Right ventricle myocardium inferior (tissue), 1 donor: ENCODE measurements at places on chromosomes 5 and 9.
A peak's percentile ranks its signal among the peaks of the same experiment; 100 is the strongest.

GRCh38 chr5:169126481-169127021 lies 174.4 kb downstream of the SLIT3 start:
- DNase-seq, result no peak

GRCh38 chr5:15946026-15946425 lies 233.6 kb downstream of the MARCHF11 start:
- no peak for DNase-seq

DNA sequence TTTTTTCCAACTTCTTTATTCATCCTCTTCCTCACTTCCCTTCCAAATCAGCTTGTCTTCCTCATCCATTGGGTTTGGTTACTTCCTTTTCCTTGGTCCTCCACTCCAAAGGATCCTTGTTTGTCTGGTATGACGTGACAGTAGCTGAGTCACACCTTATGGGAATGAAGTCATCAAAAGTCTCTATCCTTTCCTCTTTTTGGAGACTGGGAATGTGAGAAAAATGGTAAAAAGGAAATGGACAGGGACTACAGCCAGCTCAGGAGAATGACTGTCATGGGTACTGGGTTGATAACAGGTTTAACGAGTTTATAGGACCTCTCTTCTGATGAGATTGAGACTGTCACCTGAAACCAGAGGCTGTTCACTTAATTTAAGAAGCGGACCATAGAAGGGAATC lies 76.2 kb upstream of the MYO10 start:
- no peak for DNase-seq

DNA sequence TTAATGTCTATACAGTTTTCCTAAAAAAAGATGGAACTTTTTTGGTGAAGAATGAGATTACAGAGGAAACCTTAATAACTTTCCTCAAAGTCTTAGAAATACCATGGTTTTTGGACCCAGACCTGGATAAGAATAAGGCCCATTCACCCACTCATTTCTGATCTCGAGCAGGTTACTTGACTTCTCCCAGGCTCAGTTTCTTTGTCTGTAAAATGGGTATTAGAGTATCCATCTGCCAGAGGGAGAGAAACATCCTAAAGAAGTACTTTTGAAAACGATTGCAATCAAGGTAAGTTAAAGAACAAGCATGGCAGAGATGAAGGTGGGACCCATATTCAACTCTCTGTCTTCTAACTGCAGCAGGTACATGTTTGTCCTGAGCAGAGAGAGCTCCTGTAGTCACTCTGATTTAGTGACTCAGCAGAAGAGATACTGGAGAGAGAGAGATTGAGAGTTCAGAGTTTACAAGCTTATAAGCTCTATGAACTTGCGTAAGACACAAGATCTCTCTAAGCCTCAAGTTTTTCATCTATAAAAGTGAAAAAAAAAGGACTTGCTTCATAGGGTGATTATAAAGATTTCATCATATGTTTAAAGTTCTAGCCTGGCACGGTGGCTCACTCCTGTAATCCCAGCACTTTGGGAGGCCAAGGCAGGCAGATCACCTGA lies 379.4 kb upstream of the SGCD start:
- no peak for DNase-seq

GRCh38 chr5:137615171-137615775 lies 116.1 kb upstream of the SPOCK1 start:
- no peak for DNase-seq

DNA sequence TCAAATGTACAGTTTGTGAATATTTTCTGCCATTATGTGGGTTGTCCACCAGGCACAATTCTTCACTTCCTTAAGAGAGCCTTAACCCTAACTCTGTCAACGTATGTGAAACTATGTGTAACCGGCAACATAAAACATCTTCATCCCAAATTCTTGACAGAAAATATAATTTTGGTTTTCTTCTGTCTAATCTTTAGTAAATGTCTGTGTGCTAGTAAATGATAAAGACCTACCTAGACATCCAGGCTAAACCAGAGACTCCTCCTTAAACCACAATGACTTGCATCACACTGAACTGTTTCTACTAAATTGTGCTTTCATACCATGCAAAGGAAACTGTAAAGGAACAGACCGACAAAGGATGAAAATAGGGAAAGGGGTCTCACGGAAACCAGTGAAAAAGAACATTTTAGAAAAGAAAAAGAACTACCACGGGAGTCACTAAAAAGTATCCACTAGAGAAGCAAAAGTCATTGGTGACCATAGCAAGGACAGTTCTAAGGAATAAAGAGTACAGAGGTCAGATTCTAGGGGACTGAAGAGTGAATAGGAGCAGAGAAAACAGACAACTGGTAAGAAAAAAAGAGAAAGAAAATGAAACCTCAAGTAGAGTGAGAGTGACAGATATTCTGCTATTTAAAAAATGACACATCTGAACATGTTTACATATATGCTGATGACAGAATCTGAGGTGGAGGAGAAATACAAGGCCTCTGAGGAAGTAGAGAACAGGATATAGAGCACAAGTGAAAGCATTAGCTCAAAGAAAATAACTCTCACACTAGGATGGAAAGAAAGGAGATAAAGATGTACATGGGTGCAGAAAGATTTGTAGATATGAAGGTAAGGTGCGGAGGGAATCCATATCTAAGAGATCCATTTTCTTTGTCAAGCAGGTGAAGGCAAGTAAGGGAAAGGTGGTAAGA lies 49.4 kb downstream of the FNIP1 start:
- no peak for DNase-seq

DNA sequence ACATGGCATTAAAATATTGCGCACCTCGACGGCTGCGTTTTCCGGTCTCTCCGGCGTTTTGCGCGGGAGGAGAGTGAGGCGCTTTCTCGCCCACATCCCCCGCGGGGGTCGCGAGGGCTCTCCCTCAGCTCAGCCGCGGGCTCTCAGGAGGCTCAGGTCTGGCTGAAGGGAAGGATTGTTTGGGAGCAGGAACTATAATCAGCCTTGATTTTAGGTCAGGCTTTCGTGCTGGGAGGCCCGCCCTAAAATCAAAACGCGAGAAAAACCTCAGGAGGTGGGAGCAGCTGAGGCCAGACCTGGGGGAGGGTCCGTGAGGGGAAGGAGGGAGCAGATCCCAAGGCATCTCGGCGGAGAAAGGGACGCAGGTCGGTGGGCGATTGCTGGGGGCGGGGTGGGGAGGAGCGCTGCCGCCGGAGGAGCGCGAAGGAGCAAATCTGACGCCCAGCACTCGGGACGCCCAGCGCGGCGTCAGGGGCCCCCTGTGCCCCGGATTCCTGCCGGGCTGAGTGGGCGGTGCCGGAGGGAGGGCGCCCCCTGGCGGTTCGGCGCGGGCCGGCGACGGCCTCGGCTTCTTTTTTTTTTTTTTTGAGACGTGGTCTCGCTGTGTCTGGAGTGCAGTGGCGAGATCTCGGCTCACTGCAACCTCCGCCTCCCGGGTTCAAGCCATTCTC lies 18.7 kb upstream of the RNF130 start:
- peak; percentile 85 for DNase-seq

- no peak for DNase-seq
Measured at GRCh38 chr9:75864266-75864665, 26.2 kb upstream of the PCSK5 start.

- no peak for DNase-seq
Measured at GRCh38 chr9:99663297-99663696, 158.4 kb upstream of the NR4A3 start.

DNA sequence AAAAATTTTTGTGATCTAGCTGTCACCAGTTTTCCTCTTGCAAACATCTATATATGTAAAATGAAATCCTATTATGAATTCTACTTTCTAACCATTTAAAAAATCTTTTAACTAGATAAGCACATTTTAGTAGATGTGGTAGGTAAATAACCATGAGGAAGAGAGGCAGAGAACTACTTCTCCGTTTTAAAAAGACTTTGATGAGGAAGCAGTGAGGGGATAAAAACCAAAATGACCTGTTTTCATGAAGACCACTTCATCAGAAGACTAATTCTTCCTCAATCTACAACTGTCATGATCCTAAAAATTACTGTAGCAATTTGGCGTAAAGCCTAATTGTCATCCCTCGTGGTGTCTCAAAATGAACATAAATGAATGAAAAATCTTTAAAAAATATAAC lies 15.7 kb upstream of the ERBIN start:
- no peak for DNase-seq

DNA sequence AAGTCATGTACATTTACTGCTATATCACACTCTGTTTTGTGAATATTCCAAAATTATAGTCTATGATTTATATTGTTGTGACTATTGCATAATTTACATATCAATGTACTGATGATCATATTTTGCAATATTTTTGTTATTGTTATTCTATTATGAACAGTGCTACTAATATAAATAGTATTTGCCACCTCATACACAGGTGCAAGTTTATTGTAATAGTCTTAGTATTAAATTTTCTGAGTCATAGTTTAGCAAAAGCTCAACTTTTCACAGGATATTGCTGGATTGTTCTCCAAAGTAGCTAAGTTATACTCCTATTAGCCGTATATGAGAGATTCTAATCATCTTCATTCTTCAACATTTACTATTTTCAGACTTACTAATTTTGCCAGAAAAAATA lies 124.7 kb downstream of the TMC1 start:
- DNase-seq, result no peak

- DNase-seq, result no peak
Measured at GRCh38 chr9:134358662-134359319, 32.5 kb downstream of the RXRA start.

DNA sequence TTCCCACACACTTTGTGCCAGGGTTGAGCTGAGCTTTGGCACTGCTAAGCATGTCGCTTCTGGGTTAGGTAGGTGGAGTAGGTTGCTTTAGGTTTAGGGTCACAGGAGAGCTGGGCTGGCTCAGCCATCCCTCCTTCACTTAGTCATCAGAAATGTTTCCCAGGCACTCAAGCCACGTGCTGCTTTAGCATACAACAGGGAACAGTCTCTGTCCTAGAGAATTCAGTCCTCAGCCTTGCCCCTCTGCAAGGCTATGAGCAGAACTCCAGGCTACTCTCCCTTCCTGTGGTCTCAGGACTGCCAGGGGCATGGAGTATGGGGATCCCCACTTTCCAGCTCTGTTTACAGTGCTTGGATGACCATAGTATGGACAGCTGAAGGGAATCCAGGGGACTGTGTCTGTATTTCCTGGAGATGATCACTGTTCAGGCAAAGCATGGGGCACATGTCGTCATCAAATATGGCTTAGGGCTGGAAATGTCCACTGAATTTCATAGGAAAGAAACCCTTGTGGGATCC lies 7.5 kb upstream of the ANKRD33B start:
- no peak for DNase-seq

DNA sequence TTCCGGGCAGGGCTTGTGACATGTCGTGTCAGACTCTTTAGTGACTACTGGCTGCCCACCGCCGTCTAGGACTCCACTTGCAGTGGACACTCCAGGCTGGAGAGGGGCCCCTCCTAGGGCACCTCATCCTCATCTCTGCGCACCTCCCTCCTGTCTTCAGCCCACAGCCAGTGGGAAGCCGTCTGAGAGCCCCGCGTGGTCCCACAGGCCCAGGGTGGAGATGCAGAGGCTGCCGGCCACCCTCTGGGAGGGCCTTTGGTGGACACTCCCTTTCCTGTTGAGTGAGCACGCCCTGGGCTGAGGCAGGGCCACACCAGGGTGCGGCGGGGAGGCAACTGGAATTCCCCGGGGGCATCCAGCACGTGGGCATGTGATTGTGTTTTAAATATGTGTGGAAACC lies 80.5 kb downstream of the IRX2 start:
- no peak for DNase-seq

GRCh38 chr9:121727295-121728020 lies 76.0 kb downstream of the DAB2IP start:
- no peak for DNase-seq

DNA sequence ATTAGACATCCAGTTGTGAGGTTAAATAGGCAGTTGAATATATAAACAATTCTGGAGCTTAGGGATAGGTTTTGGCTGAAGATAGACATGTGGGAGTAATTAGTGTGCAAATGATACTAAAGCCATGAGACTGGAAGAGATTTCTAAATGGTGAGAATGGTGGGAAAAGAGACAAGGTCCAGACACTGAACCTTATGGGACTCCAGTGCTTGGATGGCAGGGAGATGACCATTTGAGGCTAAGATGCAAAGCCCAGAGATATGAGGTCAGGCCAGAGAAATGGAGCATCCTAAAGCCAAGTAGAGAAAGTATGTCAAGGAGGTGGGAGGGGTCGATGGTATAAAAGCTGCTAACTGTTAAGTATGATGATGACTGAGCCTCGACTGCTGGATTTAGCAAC lies 115.6 kb downstream of the SEMA5A start:
- no peak for DNase-seq

DNA sequence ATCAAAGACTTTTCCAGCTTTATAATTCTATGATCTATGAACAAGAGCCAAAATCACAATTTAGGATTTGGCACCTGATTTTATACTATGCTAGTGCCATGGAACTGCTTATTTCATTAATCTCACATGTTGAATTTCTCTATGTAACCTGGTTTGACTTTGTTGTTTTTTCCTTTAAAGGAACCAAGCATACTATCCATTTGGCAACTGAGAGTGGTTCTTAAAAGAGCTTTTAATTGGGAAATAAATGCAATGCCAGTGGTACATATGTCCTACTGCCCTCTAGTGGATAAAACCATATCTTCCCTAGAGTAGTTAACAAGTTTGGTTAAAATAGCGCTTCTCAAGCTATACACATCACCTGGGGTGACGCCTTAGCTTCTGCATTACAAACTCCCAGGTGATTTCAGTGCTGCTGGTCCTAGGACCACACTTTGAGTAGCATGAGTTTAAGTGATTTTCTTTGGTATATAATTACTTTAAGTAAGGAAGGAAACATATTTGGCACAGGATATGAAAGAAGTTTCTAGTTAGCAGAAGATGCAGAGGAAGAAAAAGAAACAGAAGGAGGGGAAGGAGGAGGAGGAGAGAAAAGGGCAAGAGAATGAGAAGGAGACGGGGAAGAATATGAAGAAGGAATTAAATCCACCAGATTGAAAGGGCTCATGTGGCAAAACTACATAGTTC lies 56.8 kb downstream of the FGF10 start:
- DNase-seq, result no peak

DNA sequence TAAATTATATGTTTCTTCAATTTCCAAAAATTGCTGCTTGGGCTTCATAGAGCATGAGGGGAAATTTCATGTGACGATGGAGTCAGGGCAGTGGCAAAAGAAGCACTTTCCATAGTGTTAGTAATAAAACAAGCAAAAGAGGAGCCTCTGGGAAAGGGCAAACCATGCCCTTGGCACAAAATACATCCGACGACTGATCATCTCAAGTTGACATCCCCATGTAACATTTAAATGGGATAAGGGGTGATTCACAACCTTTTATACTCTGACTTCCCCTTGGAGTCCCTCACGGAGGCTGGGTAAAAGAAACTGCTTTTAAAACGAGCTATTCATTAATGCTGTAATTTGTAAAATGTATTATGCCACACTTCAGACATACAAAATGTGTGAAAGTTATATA lies 161.4 kb upstream of the DMRT1 start:
- no peak for DNase-seq

GRCh38 chr9:33125871-33126823 lies 41.0 kb downstream of the B4GALT1 start:
- DNase-seq, result no peak

DNA sequence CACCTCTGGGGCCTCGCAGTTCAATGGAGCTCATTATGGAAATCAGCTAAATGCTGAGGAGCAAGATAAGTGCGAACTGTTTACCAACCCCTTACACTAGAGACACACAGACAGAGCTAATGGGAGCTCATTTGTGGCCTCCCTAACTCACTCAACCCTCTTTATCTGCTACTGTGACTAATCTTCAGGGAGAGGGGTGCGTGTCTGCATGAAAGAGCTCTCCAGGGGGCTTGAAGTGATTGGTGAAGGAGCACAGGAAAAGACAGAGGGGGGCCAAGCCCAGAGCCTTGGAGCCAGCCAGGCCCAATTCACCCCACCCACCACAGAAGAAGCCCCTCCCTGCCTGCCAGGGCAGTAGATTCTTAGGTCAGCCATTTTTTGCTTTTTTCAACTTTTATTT lies 466.8 kb upstream of the BRINP1 start:
- DNase-seq, result no peak
